ENCODE measurements at places on chromosomes 3 and 15. TPM values are rescaled to one million over a fixed set of nuclear protein-coding genes. Genes with fewer than 3 reads are reported as not detected.

Gene C3orf80
- 1.8 TPM for total RNA-seq

Gene PLSCR5
- total RNA-seq = not detected

Gene ADIPOQ
- not detected for total RNA-seq

Gene ITPKA
- 9.1 TPM for total RNA-seq

Gene FETUB
- not detected for total RNA-seq

Gene TUSC7
- not detected for total RNA-seq

Gene PPP1R14D
- not detected for total RNA-seq

Gene RETNLB
- total RNA-seq = not detected

Gene C3orf49
- not detected for total RNA-seq

Gene RARRES1
- 7.6 TPM for total RNA-seq

Gene LYSMD2
- total RNA-seq = 25.6 TPM

Gene P3H2
- 24.9 TPM for total RNA-seq

Gene C3orf18
- 2.5 TPM for total RNA-seq

Gene AGBL1
- not detected for total RNA-seq

Gene CLEC3B
- total RNA-seq = not detected

Gene SHC4
- 0.80 TPM for total RNA-seq

Gene VEPH1
- 0.31 TPM for total RNA-seq

Gene HTR3E
- not detected for total RNA-seq

Gene POLQ
- total RNA-seq = 7.4 TPM

Gene ZFAND6
- 102 TPM for total RNA-seq

Gene PXYLP1
- total RNA-seq = 9.9 TPM

Gene CEP19
- 2.7 TPM for total RNA-seq

Gene BBS4
- total RNA-seq = 18.8 TPM

Gene SKOR1
- 0.07 TPM for total RNA-seq

Gene GP5
- not detected for total RNA-seq
